Suppressor macrophage treated with lipopolysaccharide for 4 hours (primary cell): ENCODE measurements at places on chromosomes 1 and 21.

DNA sequence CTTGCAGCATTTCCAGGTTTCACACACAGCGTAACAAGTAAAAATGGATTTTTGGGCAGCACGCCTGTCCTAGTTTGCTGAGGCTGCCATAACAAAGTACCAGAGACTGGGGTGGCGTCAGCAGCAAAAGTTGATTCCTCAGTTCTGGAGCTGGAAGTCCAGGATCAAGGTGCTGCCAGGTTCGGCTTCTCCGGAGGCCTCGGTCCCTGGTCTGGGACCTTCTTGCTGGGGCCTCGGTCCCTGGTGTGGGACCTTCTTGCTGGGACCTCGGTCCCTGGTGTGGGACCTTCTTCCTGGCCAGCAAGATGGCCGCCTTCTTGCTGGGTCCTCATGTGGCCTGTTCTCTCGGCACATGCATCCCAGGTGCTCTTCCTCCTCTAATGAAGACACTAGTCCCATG lies 104.0 kb downstream of the PDE9A start:
- DNase-seq: no peak

DNA sequence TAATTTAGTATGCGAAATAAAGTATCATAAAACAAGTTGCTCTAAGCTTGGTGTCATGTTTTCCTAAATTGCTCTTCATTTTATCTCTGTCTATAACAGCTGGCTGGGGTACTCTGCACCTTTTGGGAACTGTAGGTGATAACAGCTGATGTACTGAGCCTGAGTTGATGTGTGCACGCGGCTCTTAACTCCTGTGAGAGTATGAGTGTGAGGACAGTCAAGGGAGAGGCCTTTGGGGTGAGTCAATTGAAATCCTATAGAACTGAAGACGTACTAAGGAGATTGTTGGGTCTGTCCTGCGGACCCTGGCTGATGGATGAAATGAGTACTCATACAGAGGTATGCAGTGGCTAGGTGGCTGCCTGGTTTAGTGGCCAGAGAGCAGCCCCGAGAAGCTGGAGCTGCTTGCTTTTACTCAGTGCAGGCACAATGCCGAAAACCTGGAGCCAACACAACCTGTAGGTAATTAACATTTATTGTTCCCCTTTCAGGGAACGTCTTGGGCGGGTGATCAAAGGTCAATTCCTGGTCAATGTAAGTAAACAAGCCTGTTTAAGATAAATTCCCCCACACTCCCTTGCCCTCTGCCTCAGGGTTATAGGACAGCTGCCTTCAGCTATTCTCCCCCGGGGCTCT lies 188.5 kb downstream of the PRDM2 start:
- DNase-seq: no peak

DNA sequence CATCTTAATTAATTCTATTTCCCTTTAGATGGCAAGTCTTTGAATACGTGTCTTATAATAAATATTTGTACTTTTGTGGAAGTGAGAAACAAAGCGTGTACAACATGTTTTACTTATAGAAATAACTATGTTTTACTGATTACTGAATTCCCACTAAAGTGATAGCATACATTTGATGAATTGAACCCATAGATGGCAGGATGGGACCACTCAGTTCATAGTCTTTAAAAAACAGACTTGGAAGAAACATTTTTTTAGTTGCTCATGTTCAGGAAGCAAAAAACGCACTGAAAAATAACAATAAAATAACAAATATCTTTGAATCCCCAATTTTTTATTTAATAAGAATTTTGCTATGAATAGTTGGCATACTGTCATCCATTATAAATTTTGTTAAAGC lies 507.1 kb upstream of the ZRANB2 start:
- DNase-seq: peak; percentile 17

GRCh38 chr21:29671728-29672127 lies 268.1 kb downstream of the GRIK1 start:
- DNase-seq: no peak

- no peak for DNase-seq
Measured at GRCh38 chr1:79549201-79549600, 542.7 kb upstream of the ADGRL4 start.

GRCh38 chr1:235661568-235661967 lies 12.0 kb upstream of the GNG4 start:
- DNase-seq: no peak

- peak; percentile 39 for DNase-seq
Measured at GRCh38 chr1:159088050-159088449, 11.5 kb upstream of the AIM2 start.

- DNase-seq: peak; percentile 29
Measured at GRCh38 chr1:156394835-156395461, 25.9 kb downstream of the RHBG start.

DNA sequence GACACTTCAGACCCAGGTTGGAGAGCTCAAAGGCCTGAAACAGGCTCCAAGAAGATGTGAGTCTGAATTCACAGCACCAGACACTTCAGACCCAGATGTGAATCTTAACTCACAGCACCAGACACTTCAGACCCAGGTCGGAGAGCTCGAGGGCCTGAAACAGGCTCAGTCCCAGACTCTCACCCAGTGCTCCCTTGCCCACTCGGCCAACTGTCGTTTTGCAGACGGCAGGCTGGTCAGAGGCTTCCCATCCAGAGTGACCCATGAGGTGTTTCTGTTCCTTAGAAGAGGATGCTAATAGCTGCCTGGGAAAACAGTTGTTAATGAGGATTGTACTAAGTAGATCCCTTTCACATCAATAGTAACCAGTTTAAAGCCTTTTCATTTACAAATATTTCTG lies 88.4 kb downstream of the ADARB1 start:
- no peak for DNase-seq

DNA sequence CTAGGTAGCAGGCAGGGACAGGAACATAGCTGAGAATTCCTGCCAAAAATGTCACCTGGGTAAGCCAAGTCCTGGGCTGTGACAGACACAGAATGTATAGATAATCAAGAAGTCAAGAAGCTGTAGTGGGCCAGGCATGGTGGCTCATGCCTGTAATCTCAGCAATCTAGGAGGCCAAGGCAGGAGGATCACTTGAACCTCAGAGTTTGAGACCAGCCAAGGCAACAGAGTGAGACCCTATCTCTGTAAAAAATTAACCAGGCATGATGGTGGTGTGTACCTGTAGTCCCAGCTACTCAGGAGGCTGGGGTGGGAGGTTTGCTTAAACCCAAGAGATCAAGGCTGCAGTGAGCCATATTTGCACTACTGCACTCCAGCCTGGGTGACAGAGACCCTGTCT lies 3.3 kb upstream of the ALG14 start:
- DNase-seq: no peak

- no peak for DNase-seq
Measured at GRCh38 chr1:103125219-103125618, 16.9 kb upstream of the COL11A1 start.

DNA sequence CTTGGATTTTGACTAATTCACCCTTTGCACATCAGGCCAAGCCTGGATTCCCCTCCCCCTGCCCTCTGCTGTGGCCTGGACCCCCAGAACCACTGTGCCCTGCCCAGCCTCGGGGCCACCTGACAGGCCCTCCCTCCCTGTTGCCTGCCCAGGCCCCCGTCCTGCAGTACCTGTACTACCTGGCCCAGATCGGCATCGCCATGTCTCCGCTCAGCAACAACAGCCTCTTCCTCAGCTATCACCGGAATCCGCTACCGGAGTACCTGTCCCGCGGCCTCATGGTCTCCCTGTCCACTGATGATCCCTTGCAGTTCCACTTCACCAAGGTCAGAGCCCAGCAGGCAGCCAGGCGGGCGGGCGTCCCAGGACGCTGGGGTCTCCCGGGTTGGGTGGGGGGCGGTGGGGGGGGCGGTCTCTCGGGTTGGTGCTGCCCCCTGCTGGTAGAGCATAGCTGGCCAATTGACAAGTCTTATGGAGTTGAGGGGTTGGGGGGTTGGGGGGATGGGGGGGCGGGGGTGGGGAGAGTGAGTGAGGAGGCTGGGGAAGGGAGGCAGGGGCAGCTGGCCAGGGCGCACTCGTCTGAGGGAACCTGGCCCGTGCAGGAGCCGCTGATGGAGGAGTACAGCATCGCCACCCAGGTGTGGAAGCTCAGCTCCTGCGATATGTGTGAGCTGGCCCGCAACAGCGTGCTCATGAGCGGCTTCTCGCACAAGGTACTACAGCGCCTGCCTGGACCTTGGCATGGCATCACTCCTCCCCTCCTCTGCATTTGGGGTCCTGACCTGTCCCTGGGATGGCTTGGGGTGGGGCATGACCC lies 10.7 kb downstream of the AMPD2 start:
- no peak for DNase-seq

- no peak for DNase-seq
Measured at GRCh38 chr1:16409536-16410152, 27.6 kb downstream of the SPATA21 start.

- DNase-seq: no peak
Measured at GRCh38 chr21:37057614-37058013, 15.3 kb downstream of the PIGP start.
